HFFc6 (cell line): ENCODE measurements at places on chromosomes 12 and 14.

DNA sequence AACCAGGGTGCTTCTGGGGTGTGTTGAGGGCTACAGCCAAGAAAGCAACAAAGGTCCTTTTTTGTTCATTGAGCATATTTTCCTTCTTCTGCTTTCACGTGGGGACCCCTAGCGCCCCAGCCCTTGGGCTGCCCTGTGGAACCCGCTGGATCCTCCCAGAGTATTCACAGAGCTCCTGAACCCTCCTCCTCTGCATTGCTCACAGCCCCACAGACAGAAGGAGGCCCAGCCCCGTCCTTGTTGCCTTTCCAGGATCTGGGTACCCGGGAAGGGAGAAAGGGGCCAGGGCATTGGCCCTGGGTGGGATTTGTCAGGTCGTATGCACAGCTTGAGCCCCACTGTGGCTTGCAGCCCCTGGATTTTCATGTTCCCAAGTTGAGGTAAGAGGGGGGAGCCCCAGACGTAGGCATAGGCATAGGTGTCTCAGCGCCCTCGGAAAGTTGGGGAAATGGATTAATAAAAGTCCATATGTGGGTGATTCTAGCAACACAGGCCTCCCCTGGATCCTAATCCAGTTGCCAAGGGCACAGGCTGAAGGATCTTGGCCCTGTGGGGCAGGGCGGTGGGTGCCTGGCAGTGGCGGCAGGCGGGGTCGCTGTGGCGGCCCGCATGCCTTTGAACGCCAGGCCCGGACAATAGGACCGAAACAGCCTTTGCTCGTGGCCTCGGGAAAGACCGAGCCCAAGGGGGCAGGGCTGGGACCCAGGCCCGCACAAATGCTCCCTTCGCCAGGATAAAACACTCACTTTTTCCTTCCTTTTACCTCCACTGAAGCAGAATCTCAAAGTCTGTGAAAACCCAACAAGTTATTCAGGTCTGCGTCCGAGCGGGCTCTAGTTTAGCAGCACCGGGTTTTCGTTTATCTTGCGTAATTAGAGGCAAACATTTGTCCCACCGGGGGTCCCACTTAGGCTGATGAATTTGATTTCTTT is 3.0 kb upstream of the HOXC10 start:
- DNase-seq: no peak

DNA sequence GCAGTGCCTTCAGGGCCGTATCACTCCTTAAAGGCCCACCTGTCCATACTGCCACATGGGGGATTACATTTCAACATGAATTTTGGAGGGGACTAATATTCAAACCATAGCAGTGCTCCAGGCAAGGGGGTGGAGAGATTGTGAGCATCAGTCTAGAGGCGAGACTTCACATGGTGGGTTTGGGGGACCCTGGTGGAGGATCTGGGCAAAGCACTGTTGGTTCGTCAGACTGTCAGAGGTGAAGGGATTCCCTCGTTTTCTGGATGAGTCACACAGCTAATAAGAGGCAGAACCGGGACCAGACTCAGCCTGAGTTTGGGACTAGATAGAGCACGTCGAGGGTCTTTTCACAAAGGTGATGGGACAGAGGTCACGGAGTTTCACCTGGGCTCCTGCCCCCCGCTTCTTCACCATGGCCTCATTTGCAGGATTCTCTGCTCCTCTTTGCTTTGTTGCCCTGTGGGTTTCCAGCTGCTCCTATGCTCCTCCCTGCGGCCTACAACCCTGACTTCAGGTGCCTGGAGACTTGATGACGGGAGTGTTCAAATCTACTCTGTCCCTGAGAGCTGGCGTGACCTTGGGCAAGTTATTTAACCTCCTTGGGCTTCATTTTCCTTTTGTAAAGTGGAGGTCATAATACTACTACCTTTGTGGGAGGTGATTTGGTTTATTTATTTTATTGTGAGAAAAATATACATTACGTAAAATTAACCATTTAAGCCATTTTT is 41.5 kb downstream of the TEAD4 start:
- no peak for DNase-seq

DNA sequence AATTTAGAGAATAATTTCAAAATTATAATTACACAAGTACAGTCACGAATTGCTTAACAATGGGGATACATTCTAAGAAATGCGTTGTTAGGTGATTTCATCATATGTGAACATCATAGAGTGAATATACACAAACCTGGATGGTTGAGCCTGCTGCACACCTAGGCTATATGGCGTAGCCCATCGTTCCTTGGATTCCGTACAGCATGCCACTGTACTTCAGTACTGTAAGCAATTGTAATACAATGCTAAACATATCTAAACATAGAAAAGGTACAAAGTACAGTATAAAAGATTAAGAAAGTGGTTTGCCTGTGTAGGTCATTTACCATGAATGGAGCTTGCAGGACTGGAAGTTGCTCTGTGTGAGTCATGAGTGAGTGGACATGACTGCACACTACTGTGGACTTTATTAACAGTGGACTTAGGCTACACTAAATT is 286.2 kb downstream of the CACNA1C start:
- DNase-seq: peak; percentile 81

- DNase-seq: no peak
These were observed 74.3 kb downstream of the LMO3 start for GRCh38 chr12:16531621-16532020.

DNA sequence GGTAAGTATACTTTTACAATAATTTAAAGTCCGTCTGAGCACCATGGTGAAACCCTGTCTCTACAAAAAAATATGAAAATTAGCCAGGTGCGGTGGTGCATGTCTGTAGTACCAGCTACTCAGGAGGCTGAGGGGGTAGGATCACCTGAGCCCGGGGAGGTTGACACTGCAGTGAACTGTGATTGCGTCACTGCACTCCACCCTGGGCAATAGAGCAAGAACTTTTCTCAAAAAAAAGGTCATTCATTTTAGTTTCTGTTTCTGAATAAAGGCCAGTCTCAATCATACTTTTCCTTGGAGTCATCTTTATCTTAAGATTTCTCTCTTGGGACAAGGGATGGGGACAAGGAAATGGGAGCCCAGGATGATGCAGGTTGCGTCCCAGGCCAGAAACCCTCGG is 12.9 kb downstream of the ANKRD13A start:
- DNase-seq: no peak

DNA sequence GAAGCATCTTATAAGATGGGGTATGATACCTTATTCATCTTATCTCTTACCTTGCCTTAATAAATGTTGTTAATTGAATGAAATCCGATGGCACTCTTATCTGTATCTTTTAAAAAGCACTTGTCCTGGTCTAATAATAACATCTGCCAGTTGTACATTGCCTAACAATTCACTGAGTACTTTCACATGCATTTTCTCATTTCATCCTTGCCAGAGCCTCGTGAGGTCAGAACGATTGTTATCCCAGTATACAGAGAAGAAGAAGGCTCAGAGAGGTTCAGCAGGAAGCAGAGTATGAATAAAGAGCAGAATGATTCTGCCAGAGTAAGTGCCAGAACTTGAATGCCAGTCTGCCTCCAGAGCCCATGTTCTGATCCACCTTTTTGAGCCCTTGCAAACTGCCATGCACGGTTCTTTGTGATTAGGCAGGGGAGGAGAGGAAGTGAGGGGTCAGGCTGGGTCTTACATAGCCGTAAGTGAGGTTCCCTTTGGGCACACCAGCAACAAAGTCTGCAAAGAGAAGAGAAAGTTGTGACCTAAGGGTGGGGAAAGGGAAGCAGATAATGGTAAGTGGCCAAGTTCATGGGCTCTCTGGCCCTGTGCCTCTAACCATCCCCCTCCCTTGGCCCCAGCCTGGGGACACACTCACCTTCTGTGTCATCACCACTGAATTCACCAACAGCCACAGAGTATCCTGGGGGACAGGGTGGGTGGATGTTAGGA is 11.7 kb downstream of the ITGA5 start:
- no peak for DNase-seq

DNA sequence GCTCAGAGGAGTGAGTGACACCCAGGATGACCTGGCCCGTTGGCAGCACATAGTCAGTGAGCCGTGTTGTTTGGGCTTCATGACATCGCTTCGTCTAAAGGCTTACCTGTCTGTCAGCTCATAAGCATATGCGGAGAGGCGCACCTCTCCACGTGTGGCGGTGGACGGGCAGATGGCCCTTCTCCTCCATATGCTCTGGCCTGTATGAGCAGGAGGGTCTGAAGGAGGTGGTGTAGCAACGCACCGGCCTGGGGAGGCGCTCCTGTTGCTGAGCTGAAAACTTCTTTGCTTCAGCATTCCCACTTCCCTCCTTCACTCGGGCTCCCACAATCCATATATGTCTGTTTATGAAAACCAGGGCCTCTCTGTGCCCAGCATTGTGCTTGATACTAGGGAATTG is 186.1 kb downstream of the TSPAN9 start:
- DNase-seq: no peak

- no peak for DNase-seq
These were observed 39.8 kb downstream of the TMEM63C start for GRCh38 chr14:77221241-77221871.

- no peak for DNase-seq
These were observed 74.9 kb downstream of the PRKCH start for GRCh38 chr14:61396279-61396678.

- no peak for DNase-seq
These were observed 162.1 kb upstream of the TMTC2 start for GRCh38 chr12:82524641-82525040.

GRCh38 chr12:13085968-13086686 is 17.3 kb downstream of the GSG1 start:
- DNase-seq: no peak

DNA sequence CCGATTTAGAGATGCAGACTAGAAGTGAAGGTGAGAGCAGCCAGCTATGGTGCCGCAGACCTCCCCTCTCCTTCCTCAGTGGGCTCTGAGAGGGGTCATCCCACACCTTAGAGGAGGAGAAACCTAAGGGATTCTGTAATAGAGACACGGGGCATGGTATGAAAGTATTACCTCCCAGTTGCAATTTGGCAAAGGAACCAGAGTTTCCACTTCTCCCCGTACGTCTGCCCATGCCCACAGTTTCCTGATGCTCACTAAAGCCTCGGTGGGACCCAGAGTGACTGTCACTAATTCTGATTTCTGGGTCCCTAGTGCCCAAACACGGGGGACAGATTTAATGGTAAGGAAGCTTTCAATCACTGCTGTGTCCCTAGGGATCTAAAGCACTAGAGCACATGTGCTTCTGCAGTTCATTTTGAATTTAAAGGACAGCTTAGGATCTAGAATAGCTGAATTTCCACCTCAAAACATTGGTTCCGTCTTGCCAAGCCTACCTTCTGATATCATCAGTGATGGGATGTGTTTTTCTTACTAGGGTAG is 44.1 kb downstream of the DAD1 start:
- no peak for DNase-seq

- DNase-seq: peak; percentile 36
These were observed 477.1 kb downstream of the SLC16A7 start for GRCh38 chr12:60072911-60073310.

DNA sequence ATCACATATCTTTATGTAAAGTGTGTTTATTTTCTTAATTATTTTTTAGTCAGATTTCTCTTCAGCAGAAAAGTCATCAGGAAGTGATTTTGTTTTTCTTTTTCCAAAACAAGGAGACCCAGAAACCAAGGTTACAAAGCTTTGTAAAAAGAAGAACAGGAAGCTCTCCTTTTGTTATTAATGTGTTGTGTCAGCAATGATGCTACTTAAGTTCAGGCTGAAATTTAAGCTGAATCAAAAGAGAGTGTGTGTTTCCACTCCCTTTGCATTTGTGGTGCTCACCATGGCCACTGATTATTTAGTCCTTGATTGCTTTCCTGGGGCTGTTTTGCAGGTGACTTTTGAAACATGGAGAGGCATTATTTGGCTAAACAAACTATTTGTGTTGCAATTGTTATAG is 155.3 kb upstream of the ATP2B1 start:
- DNase-seq: no peak

- DNase-seq: no peak
These were observed 102.8 kb upstream of the BCAT1 start for GRCh38 chr12:25051656-25052195.
